ENCODE measurements at places on chromosomes 7 and 10. TPM values are rescaled to one million over a fixed set of nuclear protein-coding genes. Genes with fewer than 3 reads are reported as not detected.
A peak's percentile ranks its signal among the peaks of the same experiment; 100 is the strongest.

GRCh38 chr10:119667562-119668328 is 16.6 kb downstream of the BAG3 start:
- H3K4me1 ChIP-seq, result peaks cover 90% of the 10 kb centered on the region
- peak; percentile 93 for DNase-seq
- H3K4me3 ChIP-seq, result peak overlapping the region; percentile 31
- peaks cover 12% of the 10 kb centered on the region for H3K36me3 ChIP-seq
- H3K27ac ChIP-seq, result peak overlapping the region; percentile 90

DNA sequence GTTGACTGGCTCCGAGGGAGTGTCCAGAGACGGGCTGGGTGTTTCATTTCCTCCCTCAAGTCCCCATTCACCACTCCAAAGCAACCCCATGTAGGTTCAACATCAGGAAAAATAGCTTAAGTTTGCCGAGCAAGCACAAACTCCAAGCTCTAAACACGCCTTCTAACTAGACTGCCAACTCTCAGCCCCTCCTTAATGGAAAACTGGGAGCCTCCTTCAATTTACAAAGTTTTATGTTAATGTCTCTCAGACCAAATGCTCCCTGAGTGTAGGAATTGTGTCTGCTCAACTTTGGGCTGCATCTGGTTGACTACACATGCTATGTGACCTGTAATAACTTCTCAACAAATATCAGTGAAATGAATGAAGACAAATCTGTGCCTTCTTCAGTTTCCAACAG is 87.5 kb downstream of the FAM204A start:
- H3K27ac ChIP-seq, result no peak overlapping the region
- DNase-seq, result no peak
- no peak overlapping the region for H3K4me3 ChIP-seq
- H3K36me3 ChIP-seq, result no peaks in the 10 kb centered on the region

EXOSC1 gene
- total RNA-seq, result 27.0 TPM

- H3K27me3 ChIP-seq, result no peaks in the 10 kb centered on the region
- no peak for DNase-seq
- H3K4me3 ChIP-seq, result no peak overlapping the region
These were observed 6.8 kb downstream of the HILPDA start for GRCh38 chr7:128462460-128462859.

TMEM229A gene
- not detected for total RNA-seq

DNA sequence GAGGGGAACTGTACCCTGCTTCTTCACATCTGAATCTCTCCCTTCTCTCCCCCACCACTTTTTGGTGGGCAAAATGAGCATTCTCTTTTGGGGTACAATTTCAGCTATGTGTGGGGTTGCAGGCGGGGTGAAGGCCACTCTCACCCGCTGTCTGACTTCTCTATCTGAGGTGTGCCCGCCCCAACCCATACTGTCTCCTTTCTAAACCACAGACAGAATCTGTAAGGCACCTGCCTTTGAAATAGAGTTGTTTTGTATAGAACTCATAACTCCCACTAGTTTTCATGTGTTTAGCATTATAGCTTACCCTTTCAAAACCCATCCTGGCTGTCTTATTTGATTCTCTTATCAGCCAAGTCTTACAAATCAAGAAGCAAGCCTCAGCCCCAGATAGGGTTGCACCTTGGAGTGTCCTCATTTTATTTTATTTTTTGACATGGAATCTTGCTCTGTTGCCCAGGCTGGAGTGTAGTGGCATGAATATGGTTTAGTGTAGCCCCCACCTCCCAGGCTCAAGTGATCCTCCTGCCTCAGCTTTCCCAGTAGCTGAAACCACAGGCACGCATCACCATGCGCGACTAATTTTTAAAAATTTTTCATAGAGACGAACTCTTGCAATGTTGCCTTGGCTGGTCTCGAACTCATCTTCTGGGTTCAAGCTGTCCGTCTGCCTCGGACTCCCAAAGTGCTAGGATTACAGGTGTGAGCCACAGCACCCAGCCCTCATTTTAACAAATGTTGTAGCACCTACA is 11.9 kb downstream of the TSPAN14 start:
- no peak for DNase-seq
- peaks cover 100% of the 10 kb centered on the region for H3K4me1 ChIP-seq
- no peak overlapping the region for H3K4me3 ChIP-seq

GRCh38 chr7:90738249-90738648 is 142.1 kb downstream of the CDK14 start:
- H3K4me1 ChIP-seq, result no peaks in the 10 kb centered on the region
- H3K36me3 ChIP-seq, result no peaks in the 10 kb centered on the region
- no peak overlapping the region for H3K27ac ChIP-seq
- no peak for DNase-seq
- no peaks in the 10 kb centered on the region for H3K27me3 ChIP-seq
- H3K4me3 ChIP-seq, result no peak overlapping the region

- H3K4me1 ChIP-seq, result peaks cover 8% of the 10 kb centered on the region
- DNase-seq, result no peak
- no peaks in the 10 kb centered on the region for H3K36me3 ChIP-seq
- peaks cover 49% of the 10 kb centered on the region for H3K27me3 ChIP-seq
These were observed 46.9 kb upstream of the STK17A start for GRCh38 chr7:43535810-43536585.

LOXL4 gene
- total RNA-seq, result 2.5 TPM

DNA sequence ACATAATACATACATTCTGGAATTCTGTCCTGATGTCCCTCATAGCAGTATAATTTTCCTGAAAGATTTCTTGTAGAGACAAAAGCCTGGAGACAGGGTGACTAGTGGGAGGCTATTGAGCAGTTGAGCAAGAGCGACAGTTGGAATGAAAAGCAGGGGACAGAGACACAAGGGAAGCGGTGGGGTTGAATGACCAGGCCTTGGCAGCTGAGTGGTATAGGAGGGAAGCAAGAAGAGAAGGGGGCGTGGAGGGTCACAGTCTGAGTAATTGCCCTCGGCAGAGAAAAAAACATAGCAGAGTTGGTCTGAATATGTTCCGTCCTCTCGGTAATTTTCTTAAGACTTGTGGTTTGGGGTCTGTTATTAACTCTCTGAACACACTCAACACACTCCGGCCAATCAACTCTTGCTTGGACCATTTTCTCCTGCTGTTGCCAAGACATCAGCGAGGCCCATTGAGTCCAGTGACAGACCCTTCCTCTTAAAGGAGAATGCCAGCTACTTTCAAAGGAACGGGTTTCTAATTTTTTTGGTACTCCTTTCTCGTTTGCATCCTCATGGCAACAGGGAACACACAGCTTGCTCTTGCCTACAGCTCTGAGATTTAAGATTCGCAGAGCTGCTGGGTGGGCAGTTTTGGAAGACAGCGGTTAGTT is 5.3 kb upstream of the ACTR3B start:
- 0 out of 2 replicates have a peak, but pooled peaks cover 3% of the 10 kb centered on the region for H3K4me1 ChIP-seq
- no peak overlapping the region for H3K4me3 ChIP-seq
- H3K36me3 ChIP-seq, result no peaks in the 10 kb centered on the region
- H3K27ac ChIP-seq, result no peak overlapping the region
- H3K27me3 ChIP-seq, result no peaks in the 10 kb centered on the region

DNA sequence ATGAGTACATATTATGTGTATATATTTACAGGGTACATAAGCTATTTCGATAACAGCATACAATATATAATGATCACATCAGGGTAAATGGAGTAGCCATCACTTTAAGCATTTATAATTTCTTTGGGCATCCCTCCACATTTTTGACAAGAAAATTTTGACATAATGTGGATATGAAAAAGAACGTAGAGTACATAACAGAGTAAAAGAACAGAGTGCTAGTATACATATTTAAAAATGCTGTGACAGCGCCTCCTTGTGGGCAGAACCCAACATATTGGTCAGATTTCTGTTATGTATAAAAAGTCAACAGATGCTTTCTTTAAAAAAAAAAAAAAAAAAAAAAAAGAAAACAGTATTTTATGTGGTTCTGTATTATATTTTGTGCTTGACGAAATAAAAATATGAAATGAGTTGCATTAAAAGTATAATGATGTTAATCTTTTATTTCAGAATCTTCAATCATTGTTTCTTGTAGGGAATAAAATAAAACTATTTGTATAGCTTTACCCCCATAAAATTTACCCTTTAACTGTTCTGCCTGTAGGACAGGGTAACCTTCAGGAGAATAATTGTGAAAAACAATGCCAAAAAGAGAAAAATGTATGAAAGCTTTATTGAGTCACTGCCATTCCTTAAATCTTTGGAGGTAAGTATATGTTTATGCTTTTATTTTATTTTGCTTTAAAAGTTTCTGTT is 18.3 kb upstream of the HBP1 start:
- H3K4me3 ChIP-seq, result no peak overlapping the region
- H3K27me3 ChIP-seq, result no peaks in the 10 kb centered on the region
- H3K4me1 ChIP-seq, result peaks cover 12% of the 10 kb centered on the region
- no peak overlapping the region for H3K27ac ChIP-seq
- DNase-seq, result peak; percentile 70

DNA sequence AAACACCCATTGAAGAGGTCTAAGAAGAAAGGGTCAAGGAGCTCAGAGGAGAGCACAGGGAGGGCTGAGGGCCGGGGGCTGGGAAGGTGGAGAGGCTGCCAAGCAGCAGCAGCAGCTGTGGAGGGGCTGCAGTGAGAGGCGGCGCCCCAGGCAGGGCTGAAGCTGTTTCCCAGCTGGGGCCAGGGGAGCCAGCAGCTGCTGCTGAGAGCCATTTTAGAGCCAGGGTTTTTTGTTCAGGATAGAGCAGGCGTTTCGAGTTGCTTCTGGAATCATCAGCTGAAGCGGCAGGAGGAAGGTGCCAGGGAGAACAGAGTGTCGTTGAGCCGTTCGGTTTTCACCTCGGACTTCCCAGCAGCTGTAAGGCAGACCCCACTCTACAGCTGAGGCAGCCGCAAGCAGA is 62.7 kb downstream of the LANCL2 start:
- no peak for DNase-seq
- H3K27me3 ChIP-seq, result no peaks in the 10 kb centered on the region
- H3K4me3 ChIP-seq, result no peak overlapping the region
- H3K36me3 ChIP-seq, result no peaks in the 10 kb centered on the region

- H3K27ac ChIP-seq, result no peak overlapping the region
- H3K36me3 ChIP-seq, result peaks cover 14% of the 10 kb centered on the region
- H3K27me3 ChIP-seq, result no peaks in the 10 kb centered on the region
These were observed 78.6 kb downstream of the TRRAP start for GRCh38 chr7:98956937-98957336.

VGF gene
- 2.3 TPM for total RNA-seq

CCDC126 gene
- total RNA-seq, result 6.2 TPM

GRCh38 chr7:33248671-33249070 is 119.3 kb downstream of the BBS9 start:
- H3K27ac ChIP-seq, result no peak overlapping the region
- DNase-seq, result no peak
- no peaks in the 10 kb centered on the region for H3K36me3 ChIP-seq
- no peak overlapping the region for H3K4me3 ChIP-seq

DNA sequence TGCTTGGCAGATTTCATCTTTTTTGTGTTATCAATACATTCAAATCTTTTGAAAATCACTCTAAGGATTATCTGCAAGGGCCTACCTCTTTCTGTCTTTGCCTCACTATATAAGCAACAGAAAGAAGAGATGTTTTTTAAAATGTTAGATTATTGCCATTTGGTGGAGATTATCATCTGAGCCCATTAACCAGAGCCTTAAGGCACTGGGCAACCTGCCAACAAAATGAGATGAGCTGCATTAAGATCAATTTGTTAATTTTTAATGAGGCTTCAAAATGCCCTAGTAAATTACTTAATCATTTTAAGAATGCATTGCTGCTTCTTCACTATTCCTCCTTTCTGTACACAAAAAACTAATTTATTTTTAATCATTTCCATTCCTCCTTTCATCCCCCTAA is 314.1 kb downstream of the SNX13 start:
- H3K36me3 ChIP-seq, result no peaks in the 10 kb centered on the region
- no peak overlapping the region for H3K4me3 ChIP-seq
- H3K27ac ChIP-seq, result no peak overlapping the region
- no peak for DNase-seq
- H3K27me3 ChIP-seq, result no peaks in the 10 kb centered on the region
- peaks cover 6% of the 10 kb centered on the region for H3K4me1 ChIP-seq

SPDYE2 gene
- total RNA-seq, result not detected

PYROXD2 gene
- 28.0 TPM for total RNA-seq
